ENCODE measurements at places on chromosomes 16 and 17.

DNA sequence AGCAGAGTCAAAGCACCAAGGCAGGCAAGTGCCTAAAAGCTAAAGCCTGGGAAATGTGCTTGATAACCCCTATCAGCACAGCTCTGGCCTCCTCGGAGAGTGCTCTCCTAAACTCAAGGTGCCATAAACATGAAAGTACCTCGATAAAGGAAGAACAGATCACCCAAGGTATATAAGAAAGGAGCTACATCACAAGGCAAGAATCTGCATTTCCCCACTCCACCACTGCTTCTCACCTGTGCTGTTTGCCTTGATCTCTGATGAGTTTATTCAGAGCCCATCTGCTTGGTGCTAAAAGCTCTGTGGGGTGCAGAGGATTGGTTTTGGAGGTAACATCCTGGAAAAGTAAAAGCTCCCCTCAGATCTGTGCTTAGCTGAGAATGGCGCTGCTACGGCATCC, 449.5 kb upstream of the CDH5 start:
- DNase-seq, result no peak

DNA sequence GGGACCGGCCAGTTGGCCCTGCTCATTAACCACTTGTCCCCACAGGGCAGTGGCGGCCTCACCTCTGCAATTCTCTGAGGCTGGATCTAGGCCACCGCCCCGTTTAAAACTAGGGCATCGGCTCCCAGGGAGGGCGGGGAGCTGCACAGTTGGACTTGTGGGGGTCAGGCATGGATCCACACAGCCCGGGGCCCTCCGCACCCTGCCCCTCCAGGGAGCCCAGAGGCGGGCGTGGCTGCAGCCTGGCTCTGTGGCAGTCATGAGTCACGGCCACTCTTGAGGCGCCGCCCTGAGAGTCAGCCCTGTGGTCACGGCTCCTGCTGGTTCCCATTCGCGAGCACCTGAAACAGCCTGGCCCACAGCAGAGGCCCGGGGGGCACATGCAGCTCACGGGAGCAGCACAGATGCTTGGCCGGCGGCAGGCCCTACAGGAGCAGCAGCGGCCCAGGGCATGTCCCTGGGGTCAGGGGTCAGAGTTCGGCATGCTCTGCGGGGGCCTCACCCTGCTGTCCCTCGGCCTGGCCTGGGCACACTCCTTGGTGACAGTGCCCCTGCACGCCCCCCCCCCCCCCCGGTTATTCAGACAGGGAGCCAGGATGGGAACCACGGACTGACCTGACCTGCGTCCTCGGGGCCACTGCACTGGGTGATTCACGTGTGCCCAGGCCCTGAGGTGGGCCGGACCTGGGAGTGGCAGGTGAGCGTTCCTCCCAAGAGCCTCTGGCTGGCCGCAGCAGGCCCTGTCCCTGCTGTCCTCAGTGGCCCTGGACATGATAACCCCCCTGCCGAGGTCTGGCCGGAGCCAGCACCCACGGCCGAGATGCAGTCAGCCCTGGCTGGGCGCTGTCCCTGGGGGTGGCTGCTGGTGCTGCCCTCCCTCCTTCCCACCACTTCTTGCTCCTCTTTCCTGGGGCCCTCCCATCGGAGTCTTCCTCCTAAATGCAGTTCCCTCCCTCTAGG, 8.2 kb downstream of the CAPN15 start:
- no peak for DNase-seq

DNA sequence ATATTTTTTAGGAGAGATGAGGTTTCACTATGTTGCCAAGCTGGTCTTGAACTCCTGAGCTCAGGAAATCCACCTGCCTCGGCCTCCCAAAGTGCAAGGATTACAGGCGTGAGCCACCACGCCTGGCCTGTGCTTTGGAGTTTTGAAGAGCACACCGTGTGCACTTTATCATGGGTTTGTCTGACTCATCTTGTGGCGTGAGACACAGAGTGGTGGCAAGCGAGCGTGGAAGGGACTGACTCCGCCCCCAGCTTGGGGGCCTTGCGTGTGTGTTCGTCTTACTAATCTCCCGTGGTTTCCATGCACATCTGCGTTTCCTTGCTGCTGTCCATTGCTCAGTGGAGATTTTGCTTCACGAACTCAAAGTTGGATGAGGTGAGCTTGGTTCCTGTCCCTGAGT, 22.9 kb downstream of the CRAMP1 start:
- DNase-seq, result no peak

DNA sequence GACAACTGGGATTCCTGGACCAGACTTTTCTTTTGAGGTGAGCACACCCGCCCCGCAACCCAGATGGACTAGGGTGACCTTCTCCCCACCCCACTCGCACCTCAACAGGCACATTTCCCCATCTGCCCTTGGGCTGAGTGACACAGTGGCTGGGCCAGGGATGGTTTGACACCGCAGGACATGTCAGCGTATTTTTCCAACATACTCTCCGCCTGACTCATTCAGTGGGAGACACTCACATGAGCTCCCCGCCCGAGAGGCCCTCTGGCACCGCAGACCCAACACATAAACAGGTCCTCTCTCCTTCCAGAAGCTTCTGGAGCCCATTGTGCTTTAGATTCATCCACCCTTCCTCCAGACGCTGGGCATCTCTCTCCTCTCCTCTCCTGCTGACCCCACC, 69.4 kb downstream of the ZDHHC7 start:
- DNase-seq, result no peak

GRCh38 chr17:63911657-63912100, 621 bp upstream of the CSHL1 start:
- peak; percentile 68 for DNase-seq

- no peak for DNase-seq
These were observed 152.2 kb downstream of the SNX11 start for GRCh38 chr17:48259694-48260291.

GRCh38 chr17:74274709-74275340, 791 bp downstream of the DNAI2 start:
- DNase-seq, result peak; percentile 24

- DNase-seq, result no peak
These were observed 161.2 kb downstream of the MRTFB start for GRCh38 chr16:14232106-14232864.

- DNase-seq, result no peak
These were observed 1.2 kb upstream of the ABCA3 start for GRCh38 chr16:2341456-2342447.

GRCh38 chr17:36825521-36825920, 111.8 kb upstream of the LHX1 start:
- DNase-seq, result no peak

GRCh38 chr16:51635181-51635580, 484.1 kb upstream of the SALL1 start:
- no peak for DNase-seq

GRCh38 chr16:29837841-29838240, 17.6 kb downstream of the MVP start:
- DNase-seq, result no peak

DNA sequence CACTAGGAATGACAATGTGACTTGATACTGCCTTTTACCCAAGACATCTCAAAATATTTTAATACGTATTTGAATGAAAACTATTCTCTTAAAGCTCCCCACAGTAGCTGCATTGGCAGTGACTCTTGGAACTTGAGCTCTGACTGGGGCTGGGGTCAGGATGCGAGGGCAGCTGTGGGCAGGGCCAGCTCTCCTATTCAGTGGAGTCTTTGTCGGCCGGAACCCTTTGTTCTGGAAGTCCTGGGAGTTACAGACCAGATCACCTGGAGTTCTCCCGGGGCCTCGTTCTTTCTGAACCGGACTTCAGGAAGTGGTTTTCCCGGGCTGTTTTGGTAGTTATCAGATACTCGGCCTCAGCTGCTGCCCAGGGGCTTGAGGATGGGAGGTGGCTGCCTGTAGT, 84.9 kb downstream of the NPIPB11 start:
- DNase-seq, result no peak

- peak; percentile 45 for DNase-seq
These were observed 873 bp downstream of the USP10 start for GRCh38 chr16:84700446-84701300.

DNA sequence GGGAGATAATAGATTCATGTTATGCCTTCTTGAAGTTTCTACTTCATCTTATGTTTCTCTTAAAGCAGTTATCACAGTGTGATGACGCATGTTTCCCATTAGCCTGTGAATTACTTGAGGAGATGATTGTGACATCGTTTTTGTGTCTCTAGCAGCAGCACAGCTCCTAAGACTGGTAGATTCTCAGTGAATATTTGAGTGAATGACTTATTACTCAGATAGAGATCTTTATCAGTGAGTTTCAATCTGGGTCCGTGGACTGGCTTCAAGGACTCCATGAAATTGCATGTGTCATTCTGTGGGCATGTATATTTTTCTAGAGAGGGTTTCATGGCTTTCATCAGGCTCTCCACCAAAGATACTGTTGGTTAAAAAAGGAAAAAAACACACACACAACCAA, 29.9 kb downstream of the YPEL2 start:
- DNase-seq, result no peak

DNA sequence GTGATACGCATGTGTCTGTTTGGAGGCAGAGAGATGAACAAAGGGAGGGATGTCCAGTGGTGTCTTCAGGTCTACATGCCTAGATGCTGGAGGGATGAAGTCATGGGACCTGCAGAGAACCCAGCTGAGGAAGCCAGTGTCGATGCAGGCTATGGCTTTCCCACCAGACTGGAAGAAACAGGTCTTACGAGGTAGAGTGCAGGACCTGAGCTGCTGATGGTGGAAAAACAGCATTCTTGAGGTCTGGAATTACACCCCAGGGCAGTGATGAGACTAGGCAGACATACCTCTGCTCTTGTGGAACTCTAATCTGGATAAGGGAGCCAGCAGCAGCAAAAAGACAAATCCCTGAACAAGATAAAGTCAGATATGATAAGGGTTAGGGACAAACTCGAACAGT, 37.4 kb downstream of the ARSG start:
- DNase-seq, result no peak

DNA sequence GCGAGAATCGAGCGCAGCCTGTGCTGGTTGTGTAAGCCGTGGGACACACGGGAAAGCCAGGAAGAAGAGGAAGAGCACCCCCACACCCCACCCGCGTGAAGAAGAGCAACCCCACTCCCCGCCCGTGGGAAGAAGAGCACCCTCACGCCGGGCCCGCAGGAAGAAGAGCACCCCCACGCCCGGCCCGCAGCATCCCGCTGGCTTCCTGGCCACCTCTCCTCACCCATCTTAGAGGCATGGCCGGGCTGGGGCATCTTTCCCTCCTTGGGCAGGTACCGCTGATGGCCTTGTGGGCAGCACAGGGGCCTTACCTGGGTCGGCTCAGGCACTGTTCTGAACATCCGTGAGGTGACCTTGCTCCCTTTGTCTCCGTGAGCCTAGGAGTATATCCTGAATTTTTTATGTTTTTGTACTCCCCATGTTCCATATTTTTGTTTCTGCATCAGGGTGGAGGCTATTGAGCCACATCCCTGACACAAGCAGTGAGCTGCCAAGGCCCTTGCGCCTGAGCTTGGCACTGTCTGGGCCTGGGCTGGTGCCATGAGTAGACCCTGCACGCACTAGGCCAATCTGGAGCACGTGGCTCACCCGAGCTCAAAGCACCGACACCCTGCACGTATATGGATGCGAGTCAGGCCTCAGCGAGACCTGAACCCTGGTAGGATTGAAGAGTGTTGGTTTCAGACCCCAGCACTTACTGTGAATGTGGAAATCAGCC, 71.4 kb upstream of the KCTD5 start:
- DNase-seq, result no peak

- no peak for DNase-seq
These were observed 6.4 kb upstream of the LGALS9 start for GRCh38 chr17:27624539-27624938.

- DNase-seq, result no peak
These were observed 310.0 kb downstream of the SEC14L1 start for GRCh38 chr17:77450742-77451244.
